ENCODE measurements at places on chromosomes 3 and 15.

DNA sequence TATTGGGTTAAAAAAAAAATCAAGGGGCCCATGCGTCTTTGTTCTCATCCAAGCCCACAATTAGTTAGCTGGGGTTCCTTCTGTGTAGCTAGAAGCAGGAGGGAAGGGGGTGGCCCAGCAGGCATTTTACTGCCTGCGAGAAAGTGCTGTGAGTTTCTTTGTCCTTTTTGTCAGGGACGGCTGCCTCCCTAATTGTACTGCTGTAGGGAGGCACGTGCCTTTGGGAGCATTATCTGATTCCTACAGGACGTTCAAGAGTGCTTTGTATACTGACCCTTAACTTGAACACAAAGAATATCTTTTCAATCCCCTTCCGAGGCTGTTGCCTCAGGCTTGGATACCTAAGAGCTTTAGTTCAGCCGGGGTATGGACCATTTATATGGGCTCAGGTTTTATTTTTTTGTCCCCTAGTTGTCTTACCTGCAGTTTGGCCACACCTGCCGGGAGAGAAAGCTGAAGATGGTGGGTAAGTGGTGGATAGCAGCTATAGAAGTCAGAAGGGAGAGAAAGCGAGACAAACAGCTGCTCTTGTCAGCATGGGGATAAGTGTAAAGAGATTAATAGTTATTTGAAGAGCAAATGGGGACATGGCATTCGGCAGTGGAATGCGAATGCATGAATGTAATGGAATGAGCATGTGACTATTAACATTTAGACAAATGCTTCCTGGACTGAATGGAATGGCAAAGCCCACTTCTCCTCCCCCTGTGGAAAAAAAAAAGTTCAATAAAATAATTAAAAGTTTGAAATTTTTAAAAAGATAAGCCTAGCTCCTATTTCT is 175.2 kb downstream of the TP63 start:
- peak; percentile 89 for DNase-seq

DNA sequence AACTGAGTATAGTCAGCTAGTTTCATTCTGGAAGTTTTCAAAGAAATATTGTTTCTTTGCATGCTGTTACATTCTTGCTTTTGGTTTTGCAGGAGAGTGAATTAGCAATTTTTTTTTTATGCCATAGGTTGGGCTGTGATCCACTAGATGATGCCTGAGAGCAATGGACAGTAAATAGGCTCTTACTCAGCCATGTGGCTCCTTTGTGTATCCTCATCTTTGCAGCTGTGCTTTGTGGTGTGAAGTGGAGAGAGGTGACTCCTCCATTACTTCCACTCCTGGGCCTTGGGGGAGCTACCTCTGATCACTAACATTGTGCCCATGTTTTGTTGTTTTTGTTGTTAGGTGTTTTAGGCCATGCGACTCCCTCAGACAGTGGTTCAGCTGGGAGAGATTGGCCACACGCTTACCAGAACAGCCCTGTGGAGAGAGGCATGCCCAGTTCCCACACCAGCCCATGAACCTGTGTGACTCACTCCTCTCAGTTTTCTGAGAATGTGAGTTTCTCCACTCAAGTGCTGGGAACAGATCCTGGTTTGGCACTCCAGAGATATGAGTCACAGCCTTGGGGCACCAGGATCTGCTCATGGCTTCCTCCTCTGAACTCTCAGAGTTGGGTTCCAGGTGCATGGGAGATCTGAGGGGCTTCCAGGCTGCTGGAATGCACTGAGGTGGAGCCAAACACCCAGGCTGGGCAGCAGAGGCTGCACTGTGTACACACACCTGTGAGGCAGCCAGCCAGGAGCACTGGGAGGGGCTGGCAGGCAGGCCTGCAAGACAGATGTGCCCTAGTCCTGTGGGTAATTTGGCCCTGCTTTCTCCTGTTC is 785.3 kb downstream of the ROBO2 start:
- DNase-seq, result peak; percentile 57

DNA sequence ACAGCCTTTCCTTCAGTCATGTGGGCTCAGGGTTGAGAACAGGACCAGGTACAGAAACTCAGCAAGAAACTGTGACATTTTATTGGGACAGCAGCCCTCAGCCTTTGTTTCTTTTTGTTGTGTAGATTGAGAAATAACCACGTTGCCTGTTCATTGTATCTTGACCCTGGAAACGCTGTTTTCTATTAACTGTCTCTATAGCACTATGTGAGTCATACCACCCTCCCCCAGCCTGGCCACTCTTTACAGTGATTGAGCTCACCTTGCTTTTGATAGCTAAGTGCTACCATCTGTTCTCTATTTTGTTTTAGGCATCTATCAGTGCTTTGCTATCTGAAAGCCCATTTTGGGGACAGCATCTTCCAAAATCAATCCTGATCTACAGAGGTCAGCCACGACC is 127.9 kb downstream of the CD47 start:
- no peak for DNase-seq

GRCh38 chr15:79071901-79072300 is 18.7 kb downstream of the RASGRF1 start:
- DNase-seq, result no peak

DNA sequence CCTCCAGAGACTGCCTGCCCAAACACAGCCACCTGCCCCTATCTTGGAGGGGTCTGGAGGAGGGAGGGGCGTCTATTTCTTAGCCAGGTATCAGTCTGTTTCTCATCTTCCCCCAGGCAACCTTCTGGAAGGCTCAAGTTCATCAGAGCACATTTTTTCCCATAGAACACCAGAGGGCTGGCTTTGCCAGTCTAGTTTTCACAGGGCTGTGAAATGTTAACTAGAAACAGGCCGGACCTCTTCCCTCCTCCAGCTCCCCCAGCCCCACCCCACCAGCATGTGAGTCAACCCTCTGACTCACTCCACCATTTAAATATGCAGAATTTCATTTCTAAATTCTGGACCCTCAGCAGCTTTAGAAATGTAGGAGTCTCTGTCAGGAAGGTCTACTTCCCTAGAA is 66.9 kb downstream of the SLCO2A1 start:
- DNase-seq, result peak; percentile 65

- no peak for DNase-seq
These were observed 264.3 kb upstream of the LRTM1 start for GRCh38 chr3:55191911-55192775.

Data from ELF-1 (cell line).